Activated naive CD8-positive, alpha-beta T cell treated with anti-CD3 and anti-CD28 coated beads, Interleukin-2, amount 50 U/mL, for 24 hours (primary cell): ENCODE measurements at places on chromosomes 12 and 14.

- no peak for DNase-seq
Observed at GRCh38 chr14:94356379-94357056, 31.9 kb downstream of the SERPINA1 start.

GRCh38 chr14:59236195-59236594 is 47.7 kb downstream of the DAAM1 start:
- DNase-seq: no peak

- DNase-seq: no peak
Observed at GRCh38 chr14:77007183-77007974, 21.1 kb downstream of the IRF2BPL start.

- DNase-seq: no peak
Observed at GRCh38 chr14:48546996-48547395, 871.6 kb upstream of the MDGA2 start.

- no peak for DNase-seq
Observed at GRCh38 chr12:56411781-56412639, 37.2 kb downstream of the TIMELESS start.

DNA sequence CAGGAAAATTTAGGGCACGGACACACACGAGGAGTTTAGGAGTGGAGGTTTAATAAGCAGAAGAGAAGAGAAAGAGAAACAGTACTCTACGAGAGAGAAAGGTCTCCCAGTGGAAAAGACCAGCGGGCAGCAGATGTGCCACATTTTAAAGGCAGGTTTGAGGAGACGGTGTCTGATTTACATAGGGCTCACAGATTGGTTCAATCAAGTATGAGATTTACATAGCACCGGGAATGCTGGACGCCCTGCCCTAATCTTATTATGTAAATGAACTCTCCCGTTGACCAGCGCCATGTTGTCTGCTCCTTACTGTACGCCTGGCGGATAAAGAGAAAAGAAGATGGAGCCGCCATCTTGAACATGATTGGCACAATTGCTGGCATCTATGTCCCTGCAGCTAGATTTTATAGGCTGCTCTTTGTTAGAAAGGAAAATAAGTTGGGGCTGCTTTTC is 17.9 kb downstream of the NFKBIA start:
- no peak for DNase-seq

- no peak for DNase-seq
Observed at GRCh38 chr12:94534278-94534677, 74.6 kb upstream of the CEP83 start.
